ENCODE measurements at places on chromosomes 4 and X. TPM values are rescaled to one million over a fixed set of nuclear protein-coding genes. Genes with fewer than 3 reads are reported as not detected.
A peak's percentile ranks its signal among the peaks of the same experiment; 100 is the strongest.

ANOS1 gene
- total RNA-seq, result 0.04 TPM

- no peak for DNase-seq
These were observed 98.1 kb upstream of the JADE1 start for GRCh38 chr4:128711361-128711760.

C1GALT1C1 gene
- total RNA-seq, result 13.5 TPM

DNA sequence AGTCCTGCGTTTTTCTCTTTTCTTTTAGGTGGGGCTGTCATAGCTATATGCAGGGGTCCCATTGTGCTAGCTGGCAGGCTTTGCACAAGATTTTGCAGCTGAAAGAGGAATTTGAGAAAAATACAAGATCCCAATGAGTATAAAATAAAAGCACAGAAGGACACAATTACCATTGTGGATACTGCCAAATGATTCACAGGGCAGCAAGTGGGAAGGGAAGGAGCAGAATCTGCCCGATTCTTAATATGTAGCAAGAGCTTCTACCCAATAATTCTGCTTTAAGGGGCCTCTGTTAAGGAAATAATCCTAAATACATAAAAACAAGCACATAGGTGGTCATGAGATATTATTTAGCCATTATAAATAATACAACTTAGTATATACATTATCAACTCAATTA is 25.9 kb upstream of the ING2 start:
- DNase-seq, result no peak

GRCh38 chrX:110992611-110993010 is 103.4 kb upstream of the PAK3 start:
- DNase-seq, result peak; percentile 34

Measured in activated CD8-positive, alpha-beta T cell treated with anti-CD3 and anti-CD28 coated beads for 36 hours (primary cell).